SK-N-SH (cell line): ENCODE measurements at places on chromosomes 5 and 9.

DNA sequence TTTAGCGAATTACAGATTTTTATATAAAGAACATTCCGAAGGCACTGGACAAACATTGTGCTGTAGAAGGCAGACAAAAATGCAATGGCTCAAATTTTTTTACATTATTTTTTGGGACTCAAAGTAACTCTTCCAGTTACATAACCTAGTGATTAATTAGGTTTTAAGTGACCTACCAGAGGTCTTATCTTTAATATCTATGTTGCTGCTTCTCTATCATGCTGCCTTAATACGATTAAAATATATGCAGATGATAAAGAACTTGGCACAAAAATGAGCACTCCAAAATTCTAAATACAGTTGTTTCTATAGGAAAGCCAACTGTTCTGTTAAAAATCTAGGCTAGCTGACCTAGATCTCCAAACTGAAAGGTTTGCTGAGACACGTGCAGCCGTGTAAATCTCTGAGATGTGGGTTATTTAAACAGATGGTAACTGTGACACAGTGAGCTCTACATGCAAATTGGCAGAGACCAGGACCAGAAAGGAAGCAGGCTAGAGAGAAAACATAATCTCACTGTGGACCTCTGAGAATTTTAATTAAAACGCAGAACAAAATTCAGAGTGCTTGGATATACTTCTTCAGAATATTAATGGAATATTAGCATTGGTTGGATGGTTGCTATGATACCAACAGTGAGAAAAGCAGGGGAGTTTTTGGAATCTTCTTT is 56.2 kb downstream of the CAMK4 start:
- peak; percentile 49 for DNase-seq

- DNase-seq = peak; percentile 44
Observed at GRCh38 chr5:122775550-122776542, 966 bp downstream of the SNX2 start.

- no peak for DNase-seq
Observed at GRCh38 chr5:1911773-1912235, 29.1 kb upstream of the IRX4 start.

GRCh38 chr9:93126825-93127368 is 7.2 kb downstream of the NINJ1 start:
- peak; percentile 73 for DNase-seq

DNA sequence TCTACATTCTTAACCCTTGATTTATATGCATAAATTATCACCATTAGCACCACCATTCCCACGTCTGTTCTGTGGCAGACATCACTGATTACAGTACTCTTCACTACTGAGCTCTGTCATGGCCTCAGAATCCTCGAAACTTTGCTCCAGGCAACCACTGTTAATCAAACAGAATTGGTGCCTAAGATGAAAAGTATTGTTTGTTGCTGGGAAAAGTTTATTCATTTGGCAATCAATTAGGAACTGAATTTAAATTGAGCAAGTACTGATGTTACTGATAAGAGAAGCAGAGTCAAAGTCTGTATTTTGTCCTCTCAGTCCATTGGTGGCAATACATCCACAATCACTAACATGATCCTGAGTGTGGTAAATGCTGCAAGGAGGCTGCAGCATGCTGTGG is 12.8 kb downstream of the SLC1A1 start:
- no peak for DNase-seq
